ENCODE measurements at places on chromosomes 12 and 14. TPM values are rescaled to one million over a fixed set of nuclear protein-coding genes. Genes with fewer than 3 reads are reported as not detected.

DNA sequence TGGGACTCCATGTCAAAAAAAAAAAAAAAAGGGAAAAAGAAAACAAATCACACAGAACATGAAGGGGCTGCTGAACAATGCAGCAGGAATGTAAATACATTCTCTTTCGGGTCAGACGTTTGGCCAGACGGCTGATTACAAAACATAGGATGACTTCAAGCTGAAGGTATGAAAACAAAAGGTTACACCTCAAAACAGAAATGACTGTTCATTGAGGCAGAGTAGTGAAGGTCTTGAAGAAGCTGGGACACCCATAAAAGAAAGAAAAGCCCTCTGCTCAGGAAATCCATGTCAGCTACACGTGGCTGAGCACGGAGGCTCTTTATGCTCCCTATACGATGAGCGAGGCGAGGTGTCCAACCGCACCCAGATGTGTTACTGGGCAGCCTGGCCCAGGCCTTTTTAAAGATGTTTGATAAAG, 37.7 kb downstream of the FGD4 start:
- DNase-seq: no peak

DNA sequence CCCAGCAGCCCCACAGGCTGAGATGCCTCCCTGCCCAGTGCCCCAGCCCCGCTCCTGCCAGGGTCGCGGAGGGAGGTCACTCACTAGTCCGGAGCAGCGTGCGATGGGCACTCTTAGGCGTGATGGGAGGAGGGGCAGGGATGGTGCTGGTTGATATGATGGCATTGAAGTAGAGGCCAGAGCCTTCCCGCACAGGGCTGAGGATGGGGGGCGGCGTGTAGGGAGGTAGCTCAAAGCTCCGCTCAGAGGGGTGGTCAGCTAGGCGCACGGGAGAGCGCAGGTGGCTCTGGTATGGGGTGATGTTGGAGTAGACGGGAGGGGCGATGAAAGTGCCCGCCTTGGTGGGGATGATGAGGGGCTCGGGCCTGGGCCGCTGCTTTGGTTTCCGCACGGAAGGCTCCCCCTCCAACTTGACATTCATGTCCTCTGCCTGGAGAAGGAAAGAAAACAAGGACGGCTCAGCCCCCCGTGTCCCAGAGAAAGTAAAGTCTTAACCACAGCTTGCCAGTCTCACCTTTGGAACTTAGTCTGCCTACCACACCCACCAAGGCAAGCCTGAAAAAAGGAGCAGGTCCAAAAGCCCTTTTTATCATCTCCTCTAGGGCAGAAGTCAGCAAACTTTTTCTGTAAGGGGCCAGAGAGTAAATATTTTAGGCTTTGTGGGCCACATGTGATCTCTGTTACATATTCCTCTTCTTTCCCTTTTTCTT, 15.5 kb upstream of the PNMA1 start:
- DNase-seq: no peak

DNA sequence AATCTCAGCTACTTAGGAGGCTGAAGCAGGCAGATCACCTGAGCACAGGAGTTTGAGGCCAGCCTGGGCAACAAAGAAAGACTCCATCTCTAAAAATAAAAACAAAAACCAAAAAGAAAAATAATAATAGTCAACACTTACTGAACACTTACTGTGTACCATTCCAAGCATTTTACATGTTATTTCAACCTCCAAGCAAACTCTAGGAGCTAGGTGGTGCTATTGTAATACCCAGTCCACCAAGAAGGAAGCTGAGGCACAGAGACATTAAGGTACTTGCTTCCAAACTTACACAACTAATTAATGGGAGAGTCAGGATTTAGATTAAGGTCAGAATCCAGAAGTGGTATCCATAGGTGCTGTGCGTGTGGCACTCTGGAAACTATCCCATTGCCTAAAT, 13.7 kb upstream of the OR6J1 start:
- no peak for DNase-seq

Gene SERPINA9
- not detected for total RNA-seq

DNA sequence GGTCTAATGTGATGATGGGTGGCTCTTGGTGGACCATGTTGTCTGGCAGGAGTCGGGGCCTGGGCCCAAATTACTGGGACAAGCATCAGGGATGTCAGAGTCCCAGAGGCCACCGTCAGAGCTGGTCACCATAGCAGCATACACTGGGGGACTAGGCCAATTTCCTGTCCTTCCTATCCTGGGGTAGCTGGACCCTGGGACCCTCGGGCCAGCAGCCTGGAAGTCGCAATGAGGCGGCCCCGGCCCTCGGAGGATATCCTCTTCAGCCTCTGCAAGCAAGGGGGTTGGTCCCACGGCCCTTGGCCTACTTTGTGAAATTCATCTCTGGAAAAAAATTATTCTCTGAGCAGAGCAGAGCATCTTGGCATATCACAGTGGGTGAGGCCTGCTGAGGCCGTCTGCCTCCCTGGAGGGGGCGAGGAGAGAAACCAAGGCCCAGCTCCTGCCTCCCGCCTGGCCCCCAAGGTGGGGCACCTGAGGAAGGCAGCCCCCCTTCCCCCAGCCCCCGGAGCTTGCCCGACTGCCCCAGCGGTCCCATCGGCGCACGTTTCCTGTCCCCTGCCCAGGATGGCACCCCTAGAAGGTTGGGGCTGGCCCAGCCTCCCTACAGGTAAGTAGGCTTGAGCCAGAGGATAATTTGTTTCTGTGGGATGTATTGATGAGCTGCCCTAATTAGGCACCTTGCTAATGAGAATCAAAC, 135.0 kb upstream of the MYL2 start:
- no peak for DNase-seq

Gene PRPH
- not detected for total RNA-seq

GRCh38 chr12:131647667-131648066, 63.2 kb upstream of the SFSWAP start:
- no peak for DNase-seq

Gene DLGAP5
- total RNA-seq: 26.4 TPM

GRCh38 chr14:39343614-39344013, 88.6 kb downstream of the FBXO33 start:
- DNase-seq: no peak

GRCh38 chr12:31973818-31974217, 14.6 kb downstream of the RESF1 start:
- DNase-seq: no peak

- DNase-seq: no peak
Observed at GRCh38 chr12:45879363-45879895, 110.9 kb downstream of the SCAF11 start.

DNA sequence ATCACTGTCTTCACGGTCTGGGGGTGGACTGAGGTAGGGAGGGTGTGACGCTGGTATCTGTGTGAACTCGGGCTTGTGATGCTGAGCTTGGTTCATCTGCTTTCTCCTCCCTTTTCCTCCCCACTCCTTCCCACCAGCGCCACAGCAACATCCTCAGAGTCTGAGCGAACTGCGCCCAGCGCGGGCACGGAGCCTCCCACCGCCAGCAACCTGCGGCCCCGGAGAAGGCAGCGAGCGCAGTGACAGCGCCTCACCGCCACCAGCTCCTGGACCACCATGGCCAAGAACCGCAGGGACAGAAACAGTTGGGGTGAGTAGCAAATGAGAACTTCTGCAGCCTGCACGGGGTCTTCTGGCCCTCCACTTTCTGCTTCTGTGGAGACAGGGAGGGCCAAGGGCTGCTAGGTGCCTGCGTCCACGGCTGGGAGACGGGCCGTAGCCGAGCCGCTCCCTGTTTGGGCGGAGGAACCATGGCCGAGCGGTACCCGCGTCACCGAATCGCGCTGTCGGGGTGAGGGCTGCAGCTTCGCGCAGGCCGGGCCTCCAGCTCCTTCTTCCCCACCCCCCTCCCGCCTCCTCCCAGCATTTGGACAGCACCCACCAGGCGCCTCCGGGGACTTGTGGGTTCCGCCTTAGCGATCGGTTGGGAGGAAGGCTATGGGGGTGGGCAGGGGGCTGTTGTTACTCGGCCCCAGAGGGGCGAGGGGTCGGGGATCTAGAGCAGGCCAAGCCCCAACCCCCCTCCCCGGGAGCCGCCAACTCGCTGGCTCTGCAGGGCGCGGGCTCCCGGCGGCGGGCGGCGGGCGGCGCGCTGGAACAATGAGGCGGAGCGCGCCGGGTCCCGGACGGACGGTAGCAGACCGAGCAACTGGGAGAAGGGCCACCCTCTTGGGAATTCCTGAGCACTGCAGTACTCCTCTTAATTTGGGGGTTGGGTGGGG, at the start of gene ATL1:
Gene ATL1 (plus strand): TSS at position 156 of the 941 bp plus-strand sequence. CDS start 121 bp downstream, at position 277.
- DNase-seq: peak; percentile 22

- no peak for DNase-seq
Observed at GRCh38 chr12:104230304-104231095, 14.9 kb downstream of the TXNRD1 start.

Gene CRACR2A
- 28.0 TPM for total RNA-seq

Gene FAM181A
- total RNA-seq: not detected

GRCh38 chr12:118375348-118375747, 1.0 kb upstream of the SUDS3 start:
- DNase-seq: no peak

DNA sequence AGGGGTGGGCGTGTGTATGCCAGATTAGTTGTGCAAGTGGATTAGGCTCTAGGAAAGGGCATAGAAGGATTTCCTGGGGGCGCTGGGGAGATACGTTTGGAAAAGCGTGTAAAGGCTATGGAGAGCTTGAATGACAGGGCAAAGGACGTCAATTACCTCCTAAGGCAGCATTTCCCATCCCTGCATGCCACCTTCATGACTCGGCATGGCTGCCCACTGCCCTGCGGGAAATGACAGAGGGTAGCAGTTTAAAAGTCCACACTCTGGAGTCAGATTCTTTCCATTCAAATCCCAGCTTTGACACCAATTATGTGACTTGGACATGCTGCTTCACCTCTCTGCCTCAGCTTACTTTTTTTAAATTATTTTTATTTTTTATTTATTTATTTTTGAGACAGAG, 14.8 kb upstream of the TMEM229B start:
- DNase-seq: no peak

- DNase-seq: no peak
Observed at GRCh38 chr12:116293687-116294453, 16.4 kb upstream of the MED13L start.

Data from activated T-helper 1 cell treated with anti-CD3 and anti-CD28 coated beads, Interleukin-12 subunit alpha, Interleukin-12 subunit beta, Interleukin-2, Interleukin-4 antibody, amounts not matched to agents 30 ng/mL and 10 ng/mL and 1 ng/mL, durations not matched to agents 14 hours and 24 hours and 36 hours (primary cell).